ENCODE measurements at places on chromosomes 16 and 17. TPM values are rescaled to one million over a fixed set of nuclear protein-coding genes. Genes with fewer than 3 reads are reported as not detected.
A peak's percentile ranks its signal among the peaks of the same experiment; 100 is the strongest.

Gene CSH2
- polyA plus RNA-seq: not detected

Gene ABCC11
- polyA plus RNA-seq: not detected

Gene CA4
- not detected for polyA plus RNA-seq

Gene PRSS33
- not detected for polyA plus RNA-seq

Gene ZMYND15
- 0.97 TPM for polyA plus RNA-seq

Gene HOXB9
- polyA plus RNA-seq: not detected

Gene ABCC12
- polyA plus RNA-seq: not detected

Gene EVPL
- not detected for polyA plus RNA-seq

Gene DNAH17
- 0.11 TPM for polyA plus RNA-seq

- H3K36me3 ChIP-seq: no peaks in the 10 kb centered on the region
- no peak overlapping the region for H3K27ac ChIP-seq
- no peak for DNase-seq
- no peaks in the 10 kb centered on the region for H3K27me3 ChIP-seq
These were observed 195.5 kb downstream of the COPRS start for GRCh38 chr17:31663576-31663975.

DNA sequence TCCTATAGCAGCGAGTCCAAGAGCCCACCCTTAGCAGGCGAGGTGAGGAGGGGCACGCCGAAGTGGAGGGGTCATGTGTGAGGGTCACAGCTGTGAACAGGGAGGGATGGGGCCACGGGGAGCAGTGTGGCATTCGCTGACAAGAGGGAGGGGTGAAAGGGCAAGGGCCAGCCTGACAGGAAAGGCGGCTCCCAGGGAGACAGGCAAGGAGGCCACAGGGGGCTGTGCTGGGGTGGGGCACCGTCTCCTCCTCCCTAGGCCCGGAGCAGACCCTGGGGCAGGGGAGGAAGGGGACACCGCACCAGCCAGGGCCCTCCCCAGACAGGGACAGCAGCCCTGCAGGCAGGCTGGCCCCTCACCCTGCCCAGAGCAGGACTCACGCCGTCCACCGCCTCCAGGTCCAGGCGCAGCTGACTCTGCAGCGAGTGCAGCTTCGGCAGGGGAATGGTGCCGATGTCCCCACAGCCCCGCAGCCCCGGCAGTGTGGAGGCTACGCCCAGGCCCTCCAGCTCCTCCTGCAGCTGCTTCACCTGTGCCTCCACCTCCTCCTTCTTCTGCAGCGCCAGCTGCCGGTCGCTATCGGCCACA, 15.1 kb downstream of the GNPTG start:
- H3K27me3 ChIP-seq: no peaks in the 10 kb centered on the region
- H3K27ac ChIP-seq: no peak overlapping the region
- H3K4me3 ChIP-seq: no peak overlapping the region

- no peaks in the 10 kb centered on the region for H3K27me3 ChIP-seq
- H3K36me3 ChIP-seq: peaks cover 76% of the 10 kb centered on the region
- no peak for DNase-seq
These were observed 39.8 kb upstream of the POLR3E start for GRCh38 chr16:22257440-22257839.

GRCh38 chr17:61379457-61380216, 20.0 kb upstream of the TBX2 start:
- peaks cover 6% of the 10 kb centered on the region for H3K4me1 ChIP-seq
- no peaks in the 10 kb centered on the region for H3K27me3 ChIP-seq
- no peaks in the 10 kb centered on the region for H3K36me3 ChIP-seq
- DNase-seq: no peak
- H3K4me3 ChIP-seq: no peak overlapping the region

- H3K27me3 ChIP-seq: no peaks in the 10 kb centered on the region
- no peak overlapping the region for H3K27ac ChIP-seq
- H3K36me3 ChIP-seq: no peaks in the 10 kb centered on the region
- no peak for DNase-seq
- H3K4me3 ChIP-seq: no peak overlapping the region
These were observed 16.9 kb downstream of the STXBP4 start for GRCh38 chr17:54985476-54985875.

DNA sequence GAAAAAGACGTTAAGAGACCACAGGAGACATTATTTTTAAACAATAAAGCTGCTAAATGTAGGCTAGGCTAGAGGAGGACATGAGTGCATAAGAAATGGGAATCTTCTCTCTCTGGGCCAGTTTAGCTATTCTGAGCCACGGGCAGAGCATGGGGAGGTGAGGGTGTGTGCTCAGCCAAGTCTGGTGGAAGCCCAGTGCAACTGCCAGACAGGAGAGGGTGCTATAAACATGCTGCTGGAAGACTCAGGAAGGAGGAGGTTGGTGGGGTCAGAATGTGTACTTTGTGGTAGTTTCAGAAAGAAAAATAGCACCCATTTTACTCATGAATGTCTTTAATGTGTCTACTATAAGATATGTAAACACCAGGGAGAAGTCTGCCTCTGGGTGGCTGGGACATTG, 5.9 kb upstream of the SDK2 start:
- no peaks in the 10 kb centered on the region for H3K36me3 ChIP-seq
- peaks cover 4% of the 10 kb centered on the region for H3K4me1 ChIP-seq
- no peak overlapping the region for H3K27ac ChIP-seq
- DNase-seq: no peak
- H3K4me3 ChIP-seq: no peak overlapping the region

DNA sequence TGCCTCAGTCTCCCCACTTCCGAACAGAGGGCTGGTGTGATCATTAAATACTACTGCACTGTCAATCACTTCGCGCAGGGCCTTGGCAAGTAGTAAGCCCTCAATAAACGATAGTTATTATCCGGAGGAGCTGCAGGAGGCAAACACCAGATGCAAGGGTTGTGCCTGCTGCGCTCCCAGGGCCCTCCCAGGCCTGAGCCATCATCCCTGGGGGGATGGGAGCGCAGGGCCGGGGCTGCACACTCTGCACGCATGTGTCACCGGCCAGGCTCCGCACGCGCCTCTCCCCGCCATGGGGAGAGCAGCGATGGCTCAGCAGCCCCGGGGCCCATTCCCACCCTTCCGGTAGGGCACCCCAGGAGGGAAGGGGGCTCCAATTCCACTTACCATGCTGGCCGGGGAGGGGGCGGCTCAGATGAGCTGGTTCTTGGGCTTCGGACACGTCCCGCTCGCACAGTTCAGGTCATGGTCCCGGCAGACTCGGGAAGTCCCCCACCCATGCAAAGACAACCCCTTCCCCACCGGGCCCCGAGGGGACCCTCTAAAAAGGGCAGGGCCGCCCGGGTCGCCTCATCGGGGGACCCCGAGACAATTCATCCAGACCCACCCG, 681 bp downstream of the XPO6 start:
- peaks cover 24% of the 10 kb centered on the region for H3K4me1 ChIP-seq
- no peaks in the 10 kb centered on the region for H3K27me3 ChIP-seq
- peak overlapping the region; percentile 66 for H3K27ac ChIP-seq
- peak; percentile 78 for DNase-seq
- H3K36me3 ChIP-seq: peaks cover 20% of the 10 kb centered on the region
- peak overlapping the region; percentile 95 for H3K4me3 ChIP-seq

- no peak for DNase-seq
- H3K27me3 ChIP-seq: no peaks in the 10 kb centered on the region
- peaks cover 45% of the 10 kb centered on the region for H3K36me3 ChIP-seq
- no peak overlapping the region for H3K27ac ChIP-seq
- no peaks in the 10 kb centered on the region for H3K4me1 ChIP-seq
These were observed 27.9 kb downstream of the CDR2 start for GRCh38 chr16:22346483-22346882.

DNA sequence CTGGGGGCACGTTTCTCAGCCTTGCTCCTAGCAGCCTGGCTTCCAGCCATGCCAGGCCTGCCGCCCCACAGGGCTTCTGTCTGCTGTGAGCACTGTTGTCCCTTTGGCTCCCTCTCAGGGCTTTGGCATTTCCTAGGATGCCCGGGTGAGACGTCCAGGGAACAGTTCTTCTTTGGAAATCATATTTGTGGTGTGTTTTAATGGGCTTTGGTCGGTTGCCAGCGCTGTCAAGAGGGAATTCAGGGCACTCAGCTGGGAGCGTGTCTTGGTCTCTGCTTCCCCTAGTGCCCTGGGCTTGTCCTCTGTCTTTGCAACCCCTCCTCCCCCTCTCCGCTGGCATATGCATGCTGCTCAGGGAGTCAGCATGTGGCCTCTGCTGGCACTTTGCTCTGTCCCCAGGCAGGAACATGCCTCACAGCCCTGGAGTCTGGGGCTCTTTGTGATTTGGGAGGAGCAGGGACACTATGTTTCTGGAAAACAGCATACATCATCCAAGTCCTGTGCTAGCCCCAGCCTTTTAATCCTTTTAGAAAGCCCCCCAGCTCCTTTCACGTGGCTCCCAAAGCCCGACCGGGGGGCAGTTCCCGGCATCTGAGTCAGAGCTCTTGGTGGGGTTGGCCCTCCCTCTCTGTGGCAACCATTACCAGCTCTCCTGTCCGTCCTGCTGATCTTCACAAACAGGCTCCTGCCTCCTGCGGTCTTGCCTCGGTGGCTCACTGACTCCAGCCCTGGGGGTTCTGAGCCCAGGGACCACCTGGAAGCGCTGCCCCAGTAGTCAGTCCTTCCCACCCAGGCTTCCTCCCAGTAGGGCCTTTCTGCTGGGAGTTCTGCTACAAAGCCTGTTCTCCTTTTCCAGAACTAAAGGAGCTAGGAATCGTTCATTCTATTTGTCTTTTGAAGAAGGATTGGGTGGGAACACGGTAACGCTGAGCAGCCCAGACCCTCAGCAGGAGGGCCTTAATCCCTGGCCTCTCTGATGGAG, 26.7 kb downstream of the SAP30BP start:
- no peak for DNase-seq
- H3K4me1 ChIP-seq: peaks cover 29% of the 10 kb centered on the region
- no peaks in the 10 kb centered on the region for H3K27me3 ChIP-seq
- peaks cover 60% of the 10 kb centered on the region for H3K36me3 ChIP-seq
- H3K27ac ChIP-seq: no peak overlapping the region

GRCh38 chr17:67477687-67478086, 100.6 kb downstream of the PITPNC1 start:
- H3K27ac ChIP-seq: peak overlapping the region; percentile 59
- H3K36me3 ChIP-seq: no peaks in the 10 kb centered on the region
- peak; percentile 88 for DNase-seq
- H3K4me1 ChIP-seq: peaks cover 21% of the 10 kb centered on the region

DNA sequence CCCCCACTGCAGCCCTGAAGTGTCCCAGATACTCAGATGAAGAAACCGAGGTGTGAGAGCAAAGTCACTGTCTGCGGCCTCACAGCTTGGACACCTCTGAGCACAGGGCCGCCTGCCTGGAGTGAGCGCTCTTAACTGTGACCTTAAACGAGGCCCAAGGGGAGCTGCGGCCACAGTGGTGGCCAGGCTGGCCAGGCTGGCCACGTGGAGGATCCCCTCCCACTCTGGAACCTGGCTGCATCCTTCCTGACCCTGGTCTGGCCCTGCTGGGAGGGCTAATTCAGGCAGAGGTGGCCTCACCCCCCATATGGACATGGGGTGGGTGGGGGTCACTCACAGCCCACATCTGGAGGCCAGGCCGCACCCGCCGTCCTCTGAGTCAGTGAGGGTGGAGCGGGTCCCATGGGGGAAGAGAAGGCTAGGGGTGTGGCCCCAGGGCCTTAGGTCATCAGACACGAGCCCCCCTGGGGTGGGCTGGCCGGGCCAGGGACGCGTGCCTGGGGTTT, 6.6 kb downstream of the VASN start:
- peaks cover 54% of the 10 kb centered on the region for H3K36me3 ChIP-seq
- H3K4me3 ChIP-seq: no peak overlapping the region
- H3K4me1 ChIP-seq: peaks cover 2% of the 10 kb centered on the region
- H3K27ac ChIP-seq: no peak overlapping the region
- H3K27me3 ChIP-seq: no peaks in the 10 kb centered on the region

GRCh38 chr17:27038676-27039075, 255.2 kb upstream of the WSB1 start:
- no peaks in the 10 kb centered on the region for H3K4me1 ChIP-seq
- H3K4me3 ChIP-seq: no peak overlapping the region
- no peak for DNase-seq
- H3K27me3 ChIP-seq: no peaks in the 10 kb centered on the region

DNA sequence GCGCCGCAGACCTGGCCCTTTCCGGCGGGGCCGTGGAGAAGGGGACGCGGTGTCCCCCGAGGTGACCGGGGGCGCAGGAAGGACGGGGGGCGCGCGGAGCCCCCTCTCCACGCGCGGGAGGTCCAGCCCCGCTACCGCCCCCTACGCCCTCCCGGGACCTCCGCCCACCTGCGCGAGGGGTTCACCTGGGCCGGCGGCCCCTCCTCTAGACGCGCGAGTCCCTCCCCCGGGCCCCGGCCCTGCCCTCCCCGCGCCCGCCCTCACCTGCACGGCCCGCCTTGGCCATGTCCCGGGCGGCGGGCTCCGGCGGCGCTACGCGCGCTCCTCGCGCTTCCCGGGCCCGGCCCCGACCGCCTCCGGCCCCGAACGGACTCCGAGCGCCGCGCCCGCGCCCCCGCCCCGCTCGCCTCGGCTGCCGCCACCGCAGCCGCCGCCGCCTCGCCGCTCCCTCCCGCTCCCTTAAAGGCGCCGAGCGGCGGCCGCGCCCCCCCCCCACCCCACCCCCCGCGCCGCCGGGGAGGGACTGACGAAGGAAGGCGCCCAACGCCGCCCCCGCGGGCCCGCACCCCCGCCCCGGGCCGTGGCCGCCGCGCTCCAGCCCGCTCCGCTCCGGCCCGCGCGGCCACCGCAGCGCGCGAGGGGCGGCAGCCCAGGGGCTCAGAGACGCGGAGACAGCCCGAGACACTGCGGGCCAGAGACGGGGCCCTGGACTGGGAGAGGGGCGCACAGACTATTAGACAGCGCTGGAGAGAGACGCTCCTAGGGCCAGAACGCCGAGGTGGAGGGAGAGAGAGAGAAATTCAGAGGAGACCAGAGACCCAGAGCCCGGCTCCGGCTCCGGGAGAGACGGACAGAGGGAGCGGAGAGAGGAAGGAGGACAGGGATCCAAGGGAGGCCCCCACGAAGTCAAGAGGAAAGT, at the start of gene PITPNM3:
TSS of gene PITPNM3 (minus strand) at position 435 of the 919 bp plus-strand sequence. CDS start at position 286, 149 bp downstream.
- peaks cover 33% of the 10 kb centered on the region for H3K27me3 ChIP-seq
- no peak within 1 kb of the TSS for H3K4me3 ChIP-seq
- no peaks in the 10 kb centered on the region for H3K36me3 ChIP-seq
- no peak within 1 kb of the TSS for H3K27ac ChIP-seq
- peaks cover 10% of the 10 kb centered on the region for H3K4me1 ChIP-seq

DNA sequence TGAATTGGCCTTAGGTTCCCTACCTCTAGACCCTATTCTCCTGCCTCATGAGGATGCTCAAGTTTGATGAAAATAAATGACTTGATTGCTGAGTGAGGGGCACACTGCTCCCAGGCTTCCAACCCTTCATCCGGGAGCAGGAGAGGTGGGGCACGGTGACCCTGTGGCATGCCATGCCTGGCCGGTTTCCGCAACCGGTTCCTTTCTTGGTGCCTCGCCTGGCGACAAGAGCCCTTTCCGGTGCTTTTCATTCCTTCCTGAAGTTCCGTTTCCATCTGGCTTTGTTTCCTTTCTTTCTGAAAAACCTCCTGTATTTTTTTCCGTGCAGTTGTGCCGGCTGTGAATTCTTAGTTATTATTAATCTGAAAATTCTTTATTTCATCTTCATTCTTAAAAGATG, 27.7 kb downstream of the CRAMP1 start:
- no peak overlapping the region for H3K4me3 ChIP-seq
- peaks cover 96% of the 10 kb centered on the region for H3K36me3 ChIP-seq
- H3K27me3 ChIP-seq: no peaks in the 10 kb centered on the region
- H3K4me1 ChIP-seq: no peaks in the 10 kb centered on the region
- H3K27ac ChIP-seq: no peak overlapping the region

Data from CD14-positive monocyte (primary cell).